Smooth muscle cell of the pulmonary artery (primary cell): ENCODE measurements at places on chromosomes 12 and 14. TPM values are rescaled to one million over a fixed set of nuclear protein-coding genes. Genes with fewer than 3 reads are reported as not detected.

The TAOK3 gene
- total RNA-seq: 34.1 and 46.1 TPM in 2 replicates

The TMTC1 gene
- 43.8 and 93.0 TPM in 2 replicates for total RNA-seq

The TSHR gene
- under 0.01 TPM in 1 of 2 replicates, not detected in the other for total RNA-seq

The INF2 gene
- total RNA-seq: 82.4 and 103 TPM in 2 replicates

The ASIC1 gene
- total RNA-seq: 3.5 and 3.6 TPM in 2 replicates

The PRR4 gene
- total RNA-seq: 0.73 and 1.2 TPM in 2 replicates

The LRRIQ1 gene
- total RNA-seq: 0.17 and 0.20 TPM in 2 replicates

The OR6C1 gene
- not detected in 2 replicates for total RNA-seq

The SYT1 gene
- total RNA-seq: 2.0 and 25.2 TPM in 2 replicates

The PSEN1 gene
- 46.6 and 55.3 TPM in 2 replicates for total RNA-seq

The ISCU gene
- total RNA-seq: 101 and 118 TPM in 2 replicates

The MDP1 gene
- total RNA-seq: 14.8 and 15.4 TPM in 2 replicates

The IL31 gene
- not detected in 2 replicates for total RNA-seq

The SLC17A8 gene
- total RNA-seq: not detected in 2 replicates

The RNASE7 gene
- total RNA-seq: not detected in 2 replicates

The CELA1 gene
- not detected in 2 replicates for total RNA-seq

The AQP6 gene
- 0.10 and 0.20 TPM in 2 replicates for total RNA-seq

The C12orf56 gene
- total RNA-seq: 0.20 and 0.40 TPM in 2 replicates

The ACIN1 gene
- 67.6 and 71.1 TPM in 2 replicates for total RNA-seq

The KRT6A gene
- total RNA-seq: 2.7 and 11.9 TPM in 2 replicates

The NOVA1 gene
- total RNA-seq: 3.8 and 4.8 TPM in 2 replicates

The LRRC10 gene
- total RNA-seq: not detected in 2 replicates

The ATF1 gene
- total RNA-seq: 24.8 and 26.1 TPM in 2 replicates

The INHBC gene
- total RNA-seq: not detected in 2 replicates

The CCER1 gene
- total RNA-seq: not detected in 2 replicates

The POU6F1 gene
- total RNA-seq: 3.5 and 5.2 TPM in 2 replicates

The PPP4R4 gene
- 0.33 and 1.4 TPM in 2 replicates for total RNA-seq

The FAM90A1 gene
- 0.13 TPM in 1 of 2 replicates, not detected in the other for total RNA-seq

The MYO1H gene
- total RNA-seq: not detected in 2 replicates

The FLRT2 gene
- 7.9 and 29.4 TPM in 2 replicates for total RNA-seq

The SMCO2 gene
- 0.40 TPM in 1 of 2 replicates, not detected in the other for total RNA-seq

The SLC6A15 gene
- 0.33 and 3.6 TPM in 2 replicates for total RNA-seq

The ENDOU gene
- total RNA-seq: 0.40 and 0.52 TPM in 2 replicates

The LTB4R gene
- 1.9 and 2.7 TPM in 2 replicates for total RNA-seq

The LRRC43 gene
- 0.83 and 1.2 TPM in 2 replicates for total RNA-seq

The TAS2R9 gene
- total RNA-seq: not detected in 2 replicates

The BHLHE41 gene
- 5.3 and 6.1 TPM in 2 replicates for total RNA-seq

The HVCN1 gene
- total RNA-seq: 2.3 and 2.7 TPM in 2 replicates

The AKAP3 gene
- total RNA-seq: 1.7 TPM in 2 replicates

The PMCH gene
- 0.30 and 0.39 TPM in 2 replicates for total RNA-seq

The POTEG gene
- total RNA-seq: not detected in 2 replicates

The SLC6A12 gene
- not detected in 2 replicates for total RNA-seq
